Retina (tissue), 1 donor: ENCODE measurements at places on chromosomes 1 and 21.

- no peak for DNase-seq
These were observed 20.5 kb downstream of the COL6A1 start for GRCh38 chr21:46001821-46002681.

DNA sequence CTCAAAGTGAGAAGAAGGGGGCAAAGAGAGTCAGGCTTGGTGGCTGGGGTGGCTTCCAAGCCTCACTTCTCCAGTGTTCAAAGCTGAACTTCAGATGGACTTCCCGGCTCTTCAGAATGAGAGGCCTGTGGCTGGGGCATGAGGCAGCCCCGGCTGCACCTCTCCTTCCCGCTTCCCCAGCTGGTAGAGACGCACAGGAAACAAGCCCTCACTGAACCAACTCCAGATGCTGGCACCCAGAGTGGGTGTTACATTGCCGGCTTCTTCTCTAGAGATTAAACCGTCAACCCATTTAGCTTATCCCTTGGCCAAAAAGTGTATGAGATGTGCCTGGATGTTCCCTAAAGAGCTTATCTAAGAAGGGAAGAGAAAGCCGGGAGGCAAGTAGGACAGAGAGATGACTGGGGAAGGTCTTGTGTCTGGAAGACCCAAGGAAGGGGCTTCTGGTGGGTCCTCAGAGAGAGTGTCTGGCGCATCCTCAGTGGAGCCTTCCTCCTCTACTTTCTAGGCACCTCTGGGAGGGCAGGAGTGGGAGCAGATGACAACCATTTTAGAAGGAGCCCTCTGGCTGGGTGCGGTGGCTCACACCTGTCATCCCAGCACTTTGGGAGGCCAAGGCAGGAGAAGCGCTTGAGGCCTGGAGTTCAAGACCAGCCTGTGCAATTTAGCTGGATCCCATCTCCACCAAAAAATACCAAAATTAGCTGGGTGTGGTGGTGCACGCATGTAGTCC, 2.0 kb downstream of the ADAMTSL4 start:
- no peak for DNase-seq

- no peak for DNase-seq
These were observed 591.3 kb upstream of the ADGRL2 start for GRCh38 chr1:81209461-81209860.

- DNase-seq, result no peak
These were observed 39.7 kb downstream of the DNTTIP2 start for GRCh38 chr1:93839307-93839706.

DNA sequence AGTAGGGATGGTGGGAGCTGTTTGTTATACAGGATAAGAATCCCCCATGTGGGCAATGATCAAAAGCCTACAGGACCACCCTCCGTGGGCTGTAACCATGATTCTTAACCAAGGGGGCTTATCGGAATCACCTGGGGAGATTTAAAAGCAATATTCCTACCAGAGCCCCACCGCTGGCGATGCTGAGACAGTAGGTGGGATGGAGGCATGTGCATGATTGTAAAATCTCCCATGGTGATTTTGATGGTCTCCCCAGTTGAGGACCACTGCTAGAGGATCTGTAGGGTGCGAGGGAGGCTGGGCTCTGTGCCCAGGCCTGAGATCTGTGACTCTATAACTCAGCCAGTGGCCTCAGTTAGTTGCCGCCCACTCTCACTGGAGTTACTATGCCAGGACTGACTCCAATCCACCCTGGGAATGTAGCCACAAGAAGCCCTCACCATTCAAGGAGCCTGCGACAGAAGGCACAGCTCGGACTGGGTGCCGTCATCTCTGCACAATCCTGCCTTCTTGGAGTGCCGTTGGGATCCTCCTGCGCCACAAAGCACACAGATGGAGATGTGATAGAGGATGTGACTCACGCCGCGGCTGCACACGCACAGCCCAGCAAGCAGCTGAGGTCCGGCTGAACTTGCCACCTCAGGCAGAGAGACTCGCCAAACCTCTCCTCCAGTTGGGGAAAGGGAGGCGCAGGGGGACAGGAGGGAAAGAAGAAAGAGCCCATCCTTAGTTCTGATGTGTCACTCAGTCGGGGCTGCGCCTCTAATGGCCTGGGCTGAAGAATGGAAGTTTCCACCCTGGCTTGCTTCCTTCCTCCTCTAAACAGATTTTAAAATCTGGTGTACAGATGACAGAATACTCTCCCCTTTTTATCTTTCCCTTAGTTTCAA, 26.5 kb downstream of the AKNAD1 start:
- DNase-seq, result no peak
